ENCODE measurements at places on chromosomes 16 and 17.

- no peak for DNase-seq
- no peak overlapping the region for H3K27ac ChIP-seq
- H3K27me3 ChIP-seq: peaks cover 51% of the 10 kb centered on the region
Measured at GRCh38 chr17:78227455-78227916, 3.9 kb upstream of the TMEM235 start.

DNA sequence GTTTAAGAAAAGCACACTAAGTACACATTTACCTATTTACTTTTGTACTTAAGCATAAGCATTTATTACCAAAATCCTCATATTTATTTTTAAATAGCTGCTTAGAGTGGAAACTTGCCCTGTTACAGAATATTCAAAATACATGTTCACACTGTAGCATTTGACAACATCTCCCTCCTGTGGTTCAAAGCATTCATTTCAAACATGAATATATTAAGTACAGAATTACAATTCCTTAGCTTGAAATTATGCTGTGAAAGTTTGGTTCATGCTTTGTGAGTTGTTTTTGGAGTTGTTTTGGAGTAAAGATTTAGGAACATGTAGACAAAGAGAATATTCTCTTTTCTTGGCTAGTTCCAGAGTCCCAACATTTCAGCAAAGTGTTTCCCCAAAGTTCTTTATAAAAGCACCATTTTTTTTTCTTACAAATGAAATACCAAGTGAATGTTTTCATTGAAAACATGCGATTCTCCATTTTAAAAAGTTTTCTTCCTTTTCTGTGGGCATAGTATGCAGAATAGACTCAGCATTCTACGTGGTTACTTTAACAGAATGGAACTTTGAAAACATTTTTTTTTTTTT, 33.2 kb downstream of the TUBD1 start:
- H3K27ac ChIP-seq: no peak overlapping the region
- H3K36me3 ChIP-seq: peaks cover 47% of the 10 kb centered on the region
- no peaks in the 10 kb centered on the region for H3K27me3 ChIP-seq
- DNase-seq: no peak
- no peaks in the 10 kb centered on the region for H3K4me1 ChIP-seq

DNA sequence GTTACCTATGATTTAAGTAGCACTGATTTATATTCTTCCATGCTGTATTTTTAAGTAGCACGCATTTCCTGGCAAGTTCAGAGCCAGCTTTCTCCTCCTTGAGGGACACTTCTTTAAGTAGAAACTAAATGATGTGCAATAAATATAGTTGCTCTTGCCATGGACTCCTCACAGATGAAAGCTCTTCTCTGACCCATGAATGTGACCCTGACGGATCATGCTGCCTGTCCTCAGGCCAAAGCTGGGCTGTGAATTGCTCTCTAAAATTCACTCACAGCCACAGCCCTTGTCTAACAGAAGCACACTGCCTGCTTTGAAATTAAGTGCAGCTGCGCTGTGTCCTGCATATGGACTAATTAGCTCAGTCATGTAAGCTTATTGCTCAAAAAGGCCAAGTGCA, 438.8 kb downstream of the PMP22 start:
- H3K36me3 ChIP-seq: peaks cover 20% of the 10 kb centered on the region
- peak overlapping the region; percentile 86 for H3K27ac ChIP-seq
- peaks cover 50% of the 10 kb centered on the region for H3K4me1 ChIP-seq
- H3K27me3 ChIP-seq: peaks cover 19% of the 10 kb centered on the region
- peak overlapping the region; percentile 37 for H3K4me3 ChIP-seq

- H3K36me3 ChIP-seq: no peaks in the 10 kb centered on the region
- peaks cover 58% of the 10 kb centered on the region for H3K27me3 ChIP-seq
- no peak overlapping the region for H3K27ac ChIP-seq
Measured at GRCh38 chr17:76844846-76845245, 23.4 kb upstream of the MGAT5B start.

DNA sequence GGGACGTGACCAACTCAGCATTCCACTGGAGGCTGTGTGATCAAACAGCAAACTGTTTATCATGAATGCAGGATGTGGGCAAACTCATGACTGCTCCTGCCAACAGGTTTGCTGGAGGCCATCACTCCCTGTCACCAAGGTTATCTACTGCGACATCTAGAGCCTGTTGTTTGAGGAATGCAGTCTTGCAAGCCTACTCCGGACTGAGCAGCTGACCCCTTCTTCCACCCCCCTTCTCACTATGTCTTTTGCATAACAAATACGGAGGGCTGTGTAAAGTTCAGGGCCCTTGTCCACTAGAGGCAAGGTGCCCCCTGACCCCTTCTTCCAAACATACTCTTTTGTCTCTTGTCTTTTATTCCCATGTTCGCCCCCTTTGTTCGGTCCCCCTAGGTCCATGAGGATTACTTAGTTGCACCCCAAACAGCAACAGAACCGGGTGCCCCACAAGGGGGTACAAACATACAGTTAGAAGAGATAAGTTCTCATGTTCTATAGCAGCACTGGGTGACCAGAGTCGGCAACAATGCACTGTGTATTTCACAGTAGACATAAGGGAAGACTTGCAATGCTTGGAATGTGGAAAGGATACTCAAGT, 28.7 kb downstream of the MEAK7 start:
- H3K4me1 ChIP-seq: peaks cover 11% of the 10 kb centered on the region
- H3K36me3 ChIP-seq: peaks cover 71% of the 10 kb centered on the region
- no peak overlapping the region for H3K27ac ChIP-seq
- H3K27me3 ChIP-seq: peaks cover 4% of the 10 kb centered on the region
- no peak overlapping the region for H3K4me3 ChIP-seq
- DNase-seq: no peak

GRCh38 chr16:65274566-65274965, 152.7 kb upstream of the CDH11 start:
- no peak overlapping the region for H3K4me3 ChIP-seq
- peaks cover 40% of the 10 kb centered on the region for H3K4me1 ChIP-seq
- H3K27me3 ChIP-seq: no peaks in the 10 kb centered on the region

- H3K27me3 ChIP-seq: peaks cover 8% of the 10 kb centered on the region
- H3K36me3 ChIP-seq: no peaks in the 10 kb centered on the region
- peaks cover 57% of the 10 kb centered on the region for H3K4me1 ChIP-seq
- H3K4me3 ChIP-seq: no peak overlapping the region
- H3K27ac ChIP-seq: peak overlapping the region; percentile 57
Measured at GRCh38 chr16:65497571-65497970, 375.7 kb upstream of the CDH11 start.

GRCh38 chr17:33674685-33675084, 381.6 kb upstream of the ASIC2 start:
- no peak overlapping the region for H3K4me3 ChIP-seq
- H3K27ac ChIP-seq: no peak overlapping the region
- H3K27me3 ChIP-seq: peaks cover 9% of the 10 kb centered on the region

GRCh38 chr16:3857189-3858043, 23.1 kb downstream of the CREBBP start:
- peaks cover 39% of the 10 kb centered on the region for H3K36me3 ChIP-seq
- no peak for DNase-seq
- no peaks in the 10 kb centered on the region for H3K27me3 ChIP-seq
- no peak overlapping the region for H3K4me3 ChIP-seq
- H3K27ac ChIP-seq: peak overlapping the region; percentile 89
- H3K4me1 ChIP-seq: peaks cover 68% of the 10 kb centered on the region

DNA sequence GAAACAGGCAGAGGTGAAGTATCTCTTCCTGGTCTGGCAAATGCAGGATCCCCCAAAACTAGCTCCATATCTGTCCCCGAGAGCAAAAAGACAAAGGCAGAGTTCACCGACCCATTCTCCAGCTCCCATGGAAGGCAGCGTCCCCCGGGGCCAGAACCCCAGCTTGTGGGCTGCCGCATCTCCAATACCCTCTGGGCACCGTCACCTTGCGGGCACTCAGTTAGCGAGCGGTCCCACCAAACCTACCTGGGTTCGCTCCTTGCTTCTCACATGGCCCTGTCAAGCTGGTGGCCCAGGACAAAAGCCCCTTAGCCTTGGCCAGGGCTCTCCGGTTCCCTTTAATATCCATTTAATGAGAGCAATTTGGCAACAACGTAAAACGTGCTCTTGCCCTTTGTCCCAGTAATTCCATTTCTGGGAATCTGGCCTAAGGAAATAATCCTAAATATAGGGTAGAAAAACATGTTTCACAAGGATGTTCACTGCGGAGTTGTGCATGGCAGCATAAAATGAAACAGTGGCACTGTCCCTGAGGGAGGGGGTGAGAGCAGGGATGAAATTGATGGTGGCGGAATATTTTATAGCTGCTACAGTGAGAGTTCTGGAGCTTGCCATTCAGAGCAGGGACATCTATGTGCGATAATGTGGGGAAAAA, 157.1 kb downstream of the CMIP start:
- peaks cover 42% of the 10 kb centered on the region for H3K4me1 ChIP-seq
- peaks cover 14% of the 10 kb centered on the region for H3K36me3 ChIP-seq
- DNase-seq: no peak
- H3K27ac ChIP-seq: no peak overlapping the region
- H3K4me3 ChIP-seq: no peak overlapping the region

DNA sequence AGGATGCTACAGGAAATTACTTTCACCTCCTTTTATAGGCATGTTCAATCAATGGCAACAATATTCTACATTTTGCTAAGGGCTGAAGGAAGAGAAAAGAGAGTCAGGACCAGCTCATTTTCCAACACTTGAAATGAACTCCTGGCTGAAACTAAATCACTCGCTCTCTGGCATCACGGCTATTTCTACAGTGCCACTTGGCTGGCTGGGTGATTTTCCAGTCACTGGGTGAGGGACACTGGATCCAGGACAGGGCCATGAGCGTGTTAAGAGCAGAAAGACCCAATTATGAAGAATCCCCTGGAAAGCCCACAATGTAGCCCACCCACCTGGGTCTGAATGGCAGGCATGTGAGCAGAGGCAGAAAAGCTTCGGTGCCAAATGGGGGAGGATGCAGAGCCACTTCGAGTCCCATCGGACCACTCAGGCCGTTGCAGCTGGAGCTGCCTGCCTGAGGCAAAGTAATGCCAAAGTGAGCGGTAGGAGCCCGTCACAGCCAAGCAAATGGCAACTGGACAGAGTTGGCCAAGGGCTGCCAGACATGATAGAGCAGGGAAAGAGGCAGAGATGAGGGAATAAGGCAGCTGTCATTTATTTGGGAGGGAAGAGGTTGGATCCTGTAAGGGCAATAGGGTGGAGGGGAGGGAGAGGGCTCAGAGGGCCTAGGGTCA, 246.2 kb downstream of the STX8 start:
- peak overlapping the region; percentile 31 for H3K4me3 ChIP-seq
- H3K27me3 ChIP-seq: peaks cover 25% of the 10 kb centered on the region
- H3K36me3 ChIP-seq: peaks cover 4% of the 10 kb centered on the region
- DNase-seq: no peak

- no peaks in the 10 kb centered on the region for H3K4me1 ChIP-seq
- H3K27ac ChIP-seq: no peak overlapping the region
- peaks cover 40% of the 10 kb centered on the region for H3K27me3 ChIP-seq
- no peak overlapping the region for H3K4me3 ChIP-seq
- no peaks in the 10 kb centered on the region for H3K36me3 ChIP-seq
Measured at GRCh38 chr17:6796017-6796886, 20.2 kb downstream of the FBXO39 start.

DNA sequence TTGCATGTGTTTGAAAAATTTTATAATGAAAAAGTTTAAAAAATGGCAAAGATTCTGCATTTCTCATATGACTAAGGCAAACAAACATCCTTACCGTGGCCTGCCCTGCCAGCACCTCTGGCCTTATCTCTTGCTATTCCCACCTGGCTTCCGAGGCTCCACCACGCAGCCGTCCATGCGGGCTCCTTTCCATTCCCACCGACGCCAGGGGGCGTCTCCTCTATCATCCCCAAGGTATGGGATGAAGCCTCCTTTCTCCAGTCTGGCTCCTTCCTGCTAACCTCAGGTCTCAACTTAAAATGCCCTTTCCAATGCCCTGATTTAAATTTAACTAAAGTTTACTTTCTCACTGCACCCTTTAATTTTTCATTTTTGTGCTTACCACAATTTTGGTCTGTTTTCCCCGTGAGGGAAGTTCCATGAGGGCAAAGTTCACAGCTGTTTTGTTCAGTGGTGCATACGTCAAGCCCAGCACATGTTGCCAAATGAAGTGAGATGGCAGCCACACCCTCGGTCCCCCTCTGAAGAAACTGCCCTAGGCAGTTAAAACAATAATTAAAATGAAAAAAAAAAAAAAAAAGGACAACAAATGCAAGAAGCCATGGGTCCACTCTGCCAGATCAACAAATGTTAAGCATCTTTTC, 13.3 kb upstream of the SDK2 start:
- H3K36me3 ChIP-seq: peaks cover 9% of the 10 kb centered on the region
- H3K4me3 ChIP-seq: no peak overlapping the region
- peaks cover 7% of the 10 kb centered on the region for H3K4me1 ChIP-seq
- H3K27me3 ChIP-seq: peaks cover 36% of the 10 kb centered on the region

DNA sequence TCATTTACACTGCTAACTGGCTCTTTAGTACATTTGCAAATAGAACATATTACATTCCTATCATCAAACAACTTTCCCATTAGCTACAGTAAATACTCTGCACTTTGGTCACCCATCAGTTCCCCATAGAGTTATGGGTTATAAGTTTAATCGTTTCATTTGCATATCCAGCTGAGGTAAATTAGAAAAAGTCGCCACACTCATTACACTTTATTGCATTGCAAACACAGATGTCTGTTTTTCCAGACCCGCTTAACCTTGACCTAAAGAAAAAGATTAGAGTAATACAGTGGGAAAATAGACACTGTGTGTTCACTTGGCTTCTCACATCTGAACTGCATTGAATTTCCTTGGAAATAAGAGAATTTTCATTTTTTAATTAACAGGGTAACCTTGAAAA, 213.1 kb upstream of the PSMD7 start:
- no peak for DNase-seq
- no peak overlapping the region for H3K27ac ChIP-seq
- peaks cover 16% of the 10 kb centered on the region for H3K4me1 ChIP-seq
- no peaks in the 10 kb centered on the region for H3K36me3 ChIP-seq

DNA sequence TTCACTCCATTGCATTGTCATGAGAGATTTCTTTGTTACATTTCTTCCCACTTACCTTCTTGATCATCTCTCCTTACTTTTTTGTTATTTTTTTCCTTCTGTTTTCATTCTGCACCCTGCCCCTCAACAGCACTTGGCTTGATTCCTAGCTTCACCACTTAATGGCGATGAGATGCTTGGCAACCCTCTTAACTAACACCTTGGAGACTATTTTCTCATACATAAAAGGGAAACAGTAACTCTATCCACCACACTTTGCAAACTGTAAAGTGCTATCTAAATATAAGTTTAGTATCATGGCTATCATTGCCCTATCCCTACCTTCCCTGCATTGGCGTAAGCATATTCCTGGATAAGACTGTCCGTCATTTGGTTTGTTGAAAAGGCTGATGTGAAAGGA, 177.3 kb downstream of the SHISA6 start:
- H3K4me1 ChIP-seq: no peaks in the 10 kb centered on the region
- no peak for DNase-seq
- no peak overlapping the region for H3K4me3 ChIP-seq
- no peak overlapping the region for H3K27ac ChIP-seq

DNA sequence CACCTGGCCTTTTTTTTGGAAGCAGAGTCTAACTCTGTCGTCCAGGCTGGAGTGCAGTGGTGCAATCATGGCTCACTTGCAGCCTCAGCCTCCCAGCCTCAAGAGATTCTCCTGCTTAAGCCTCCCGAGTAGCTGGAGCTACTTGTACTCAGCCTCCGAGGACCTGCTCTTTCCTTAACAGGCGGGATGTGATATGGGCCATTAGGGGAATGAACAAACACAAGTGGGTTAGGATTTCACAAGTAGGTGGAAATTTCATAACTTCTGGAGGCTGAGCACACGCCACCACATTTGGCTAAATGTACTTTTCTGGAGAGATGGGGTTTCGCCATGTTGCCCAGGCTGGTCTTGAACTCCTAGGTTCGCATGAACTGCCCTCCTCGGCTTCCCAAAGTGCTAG, 4.1 kb downstream of the PAM16 start:
- peak overlapping the region; percentile 72 for H3K27ac ChIP-seq
- H3K36me3 ChIP-seq: peaks cover 25% of the 10 kb centered on the region
- no peaks in the 10 kb centered on the region for H3K27me3 ChIP-seq
- H3K4me1 ChIP-seq: peaks cover 18% of the 10 kb centered on the region
- H3K4me3 ChIP-seq: no peak overlapping the region
- no peak for DNase-seq

Data from nephron progenitor cell (in vitro differentiated cells).